ENCODE measurements at places on chromosomes 3 and 15.
A peak's percentile ranks its signal among the peaks of the same experiment; 100 is the strongest.

DNA sequence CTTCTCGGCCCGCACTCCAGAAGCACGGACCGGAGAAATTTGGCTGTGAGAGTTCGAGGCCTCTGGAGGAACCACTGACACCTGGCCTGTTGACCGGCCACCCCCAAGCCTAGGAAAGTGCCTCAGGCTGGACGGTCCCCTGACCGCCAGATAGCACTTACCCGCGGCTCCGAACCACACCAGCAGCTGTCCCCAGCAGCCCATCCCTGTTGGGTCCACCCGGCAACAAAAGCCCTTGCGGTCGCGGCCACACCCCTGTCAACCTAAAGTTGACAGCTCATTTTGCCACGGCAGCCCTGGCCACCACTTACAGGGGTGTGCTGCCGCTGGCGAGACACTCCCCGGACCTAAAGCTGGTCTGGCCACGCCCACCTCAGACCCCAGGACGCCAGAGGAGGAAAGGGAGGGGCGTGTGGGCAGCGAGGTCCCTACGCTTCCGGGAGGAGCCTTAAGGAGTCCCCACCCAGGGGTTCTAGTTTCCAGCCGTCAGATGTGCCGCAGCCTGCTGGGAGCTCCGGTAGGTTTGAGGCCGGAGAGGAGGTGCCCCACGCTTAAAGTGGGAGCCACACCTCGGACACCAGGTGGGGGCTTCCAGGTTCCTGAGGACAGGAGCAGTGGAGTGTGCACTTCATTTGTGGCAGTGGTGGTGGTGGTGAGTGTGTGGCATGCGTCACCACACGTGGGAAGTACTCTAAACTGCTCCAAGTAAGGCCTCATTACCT, at the start of gene LTK:
TSS of gene LTK (minus strand) at position 322 of the 722 bp plus-strand sequence. CDS start at position 204, 118 bp downstream.
- no peak for DNase-seq

GRCh38 chr3:59512066-59512465, 462.2 kb upstream of the CFAP20DC start:
- DNase-seq = no peak

DNA sequence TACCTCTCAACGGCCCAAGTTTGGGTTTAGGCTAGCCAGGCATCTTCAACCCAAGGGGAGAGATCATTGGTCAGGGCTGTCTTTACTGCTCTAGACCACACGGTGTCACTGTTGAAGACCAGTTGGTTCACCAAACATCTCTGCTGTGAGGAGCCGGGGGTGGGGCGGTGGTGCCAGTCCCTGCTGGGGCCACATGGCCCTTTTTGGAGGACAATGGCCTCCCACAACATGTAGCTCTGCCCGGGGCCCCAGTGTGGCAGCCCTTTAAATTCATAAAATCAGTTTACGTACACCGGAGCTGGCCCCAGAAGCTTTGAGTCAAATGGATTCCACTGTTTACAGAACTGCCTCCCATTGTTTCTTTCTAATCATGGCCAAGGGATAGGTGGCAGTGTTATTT, 19.1 kb upstream of the TM4SF18 start:
- peak; percentile 63 for DNase-seq

- no peak for DNase-seq
These were observed 25.8 kb downstream of the FAM98B start for GRCh38 chr15:38479756-38480155.

GRCh38 chr3:113659101-113659541, 37.3 kb downstream of the USF3 start:
- no peak for DNase-seq

DNA sequence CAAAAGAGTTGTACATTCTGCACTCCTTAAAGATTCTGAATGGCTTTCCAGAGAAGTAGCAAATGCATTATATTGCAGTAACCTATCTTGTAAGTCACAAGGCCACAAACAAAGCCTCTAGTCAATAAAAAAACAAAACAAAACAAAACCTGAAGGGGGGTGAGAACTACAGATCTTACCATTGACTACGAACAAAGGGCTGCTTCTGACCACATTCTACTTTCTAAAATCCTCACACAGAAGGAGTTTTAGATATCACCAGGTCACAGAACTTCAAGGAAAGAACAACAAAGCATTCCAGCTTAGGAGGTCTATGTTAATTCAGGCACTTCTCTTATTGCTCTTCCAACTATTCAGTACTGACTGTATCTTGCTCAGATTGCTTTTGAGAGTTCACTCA, 343.0 kb downstream of the ZBTB20 start:
- no peak for DNase-seq

DNA sequence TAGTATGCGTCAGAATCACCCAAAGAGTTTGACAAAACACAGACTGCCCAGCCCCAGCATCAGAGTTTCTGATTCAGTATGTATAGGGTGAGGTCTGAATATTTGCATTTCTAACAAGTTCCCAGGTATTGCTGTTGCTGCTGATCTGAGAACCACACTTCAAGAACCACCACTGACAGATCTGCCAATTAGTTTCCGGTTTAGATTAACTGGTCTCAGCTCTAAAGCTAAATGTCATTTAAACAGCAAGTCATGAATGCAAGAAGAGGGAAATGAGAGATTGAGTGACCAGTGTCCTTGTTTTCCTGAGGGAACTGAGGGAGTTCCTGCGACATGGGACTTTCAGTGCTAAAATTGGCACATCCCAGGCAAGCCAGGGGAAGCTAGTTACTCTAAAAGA, 305.0 kb downstream of the ZNF385D start:
- DNase-seq = no peak

DNA sequence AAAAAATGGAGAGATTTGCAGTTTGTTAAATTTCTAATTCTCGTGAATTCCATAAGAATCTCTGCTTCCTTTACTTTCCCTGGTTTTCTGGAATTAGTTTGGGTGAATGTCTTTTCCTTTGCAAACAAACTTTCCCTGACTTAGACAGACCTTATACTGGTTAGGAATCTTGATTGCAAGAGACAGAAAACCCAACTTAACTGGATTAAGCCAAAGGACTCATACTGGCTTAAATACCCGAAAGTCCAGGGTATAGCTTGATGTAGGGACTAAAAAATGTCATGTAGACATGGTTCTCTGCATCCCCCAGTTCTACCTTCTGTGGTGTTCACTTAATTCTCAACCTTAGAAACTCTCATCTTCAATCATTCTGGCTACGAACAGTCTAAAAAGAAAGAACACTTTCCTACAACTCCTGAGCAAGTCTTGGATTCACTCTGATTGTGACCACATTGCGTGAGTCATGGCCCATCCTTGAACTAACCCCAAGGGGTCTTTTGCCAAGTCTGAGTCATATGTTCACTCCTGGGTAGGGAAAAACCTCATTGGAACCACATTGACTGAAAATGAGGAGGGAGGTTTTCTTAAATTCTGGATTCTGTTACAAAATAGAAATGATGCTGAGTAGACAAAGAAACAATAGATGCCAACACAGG, 136.0 kb upstream of the DAZL start:
- no peak for DNase-seq

DNA sequence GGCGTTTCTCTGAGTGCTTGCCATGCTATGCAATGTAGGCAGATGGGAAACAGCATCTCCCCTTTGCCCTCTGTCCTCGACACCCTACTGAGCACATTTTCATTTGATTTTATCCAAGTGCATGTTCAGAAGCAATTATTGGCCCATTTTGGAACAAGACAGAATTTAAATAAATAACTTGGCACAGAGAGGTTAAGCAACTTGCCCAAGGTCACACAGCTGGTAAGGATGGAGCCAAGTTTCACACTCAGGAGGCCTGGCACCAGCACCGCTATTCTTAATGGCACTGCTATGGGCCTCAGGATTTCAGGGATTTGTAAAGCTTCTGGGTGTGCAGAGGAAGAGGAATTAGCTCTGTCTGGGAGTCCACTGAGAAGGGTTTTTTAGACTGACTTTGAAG, 2.5 kb upstream of the GRIP2 start:
- DNase-seq = no peak

DNA sequence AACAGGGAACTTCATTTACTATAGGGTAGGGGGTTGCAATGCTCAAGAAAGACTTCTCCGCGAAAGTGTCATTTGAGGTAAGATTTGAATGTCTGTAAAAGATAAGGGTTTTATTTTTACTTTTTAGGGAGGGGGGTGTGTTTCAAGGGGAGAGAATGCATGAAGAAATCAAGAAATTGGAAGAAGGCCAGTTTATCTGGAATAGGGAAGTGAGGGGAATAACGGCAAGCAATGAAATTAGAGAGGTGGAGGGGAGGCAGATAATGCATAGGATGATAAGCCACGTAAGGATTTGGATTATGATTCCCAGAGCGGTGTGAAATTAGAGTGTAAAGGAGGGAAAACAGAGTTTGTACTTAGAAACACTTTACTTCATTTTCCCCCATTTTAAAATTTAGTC, 63.0 kb upstream of the MB21D2 start:
- DNase-seq = no peak

GRCh38 chr15:71149646-71150557, 34.6 kb downstream of the THSD4 start:
- no peak for DNase-seq

Data from NCI-H460 (cell line).